Spleen (tissue), 13 donors: ENCODE measurements at places on chromosomes 3 and 15. TPM values are rescaled to one million over a fixed set of nuclear protein-coding genes. Genes with fewer than 3 reads are reported as not detected.
A peak's percentile ranks its signal among the peaks of the same experiment; 100 is the strongest.

DNA sequence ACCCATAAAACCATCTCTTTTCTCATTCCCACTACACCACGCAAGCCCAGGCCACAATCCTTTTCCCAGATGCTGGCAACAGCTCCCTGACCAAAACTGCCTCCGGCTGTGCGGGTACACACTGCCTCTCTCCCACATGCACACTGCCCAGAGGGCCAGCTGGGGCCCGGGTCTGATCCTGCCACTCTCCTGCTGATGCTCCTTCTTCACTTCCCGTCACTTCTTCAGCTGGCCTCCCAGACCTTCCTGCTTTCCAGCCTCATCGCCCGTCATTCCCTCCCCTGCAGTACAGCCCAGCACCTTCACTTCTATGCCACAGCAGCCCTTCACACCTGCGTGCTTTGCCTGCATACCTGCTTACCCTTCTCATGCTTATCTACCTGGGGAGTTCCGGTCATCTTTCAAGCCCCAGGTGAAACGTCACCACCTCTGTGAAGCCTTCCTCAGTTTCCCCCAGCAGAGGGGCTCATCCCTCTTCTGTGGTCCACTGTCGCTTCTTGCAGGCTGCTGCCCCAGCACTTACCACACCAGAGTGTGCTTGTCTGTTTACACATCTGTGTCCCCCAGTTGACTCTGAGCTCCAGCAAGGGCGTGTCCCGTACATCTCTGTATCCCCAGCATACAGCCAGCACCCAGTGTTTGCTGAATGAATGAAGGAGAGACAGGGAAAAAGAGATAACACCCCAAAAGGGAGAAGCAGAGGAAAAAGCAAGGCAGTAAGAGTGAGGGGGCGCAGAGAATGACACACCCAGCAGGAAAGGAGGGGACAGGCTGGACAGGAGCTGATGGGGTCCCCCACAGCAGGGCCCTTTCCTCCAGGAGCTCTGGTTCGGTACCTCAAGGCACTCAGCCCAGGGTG is 22.2 kb downstream of the GRAMD2A start:
- peak; percentile 28 for DNase-seq

DNA sequence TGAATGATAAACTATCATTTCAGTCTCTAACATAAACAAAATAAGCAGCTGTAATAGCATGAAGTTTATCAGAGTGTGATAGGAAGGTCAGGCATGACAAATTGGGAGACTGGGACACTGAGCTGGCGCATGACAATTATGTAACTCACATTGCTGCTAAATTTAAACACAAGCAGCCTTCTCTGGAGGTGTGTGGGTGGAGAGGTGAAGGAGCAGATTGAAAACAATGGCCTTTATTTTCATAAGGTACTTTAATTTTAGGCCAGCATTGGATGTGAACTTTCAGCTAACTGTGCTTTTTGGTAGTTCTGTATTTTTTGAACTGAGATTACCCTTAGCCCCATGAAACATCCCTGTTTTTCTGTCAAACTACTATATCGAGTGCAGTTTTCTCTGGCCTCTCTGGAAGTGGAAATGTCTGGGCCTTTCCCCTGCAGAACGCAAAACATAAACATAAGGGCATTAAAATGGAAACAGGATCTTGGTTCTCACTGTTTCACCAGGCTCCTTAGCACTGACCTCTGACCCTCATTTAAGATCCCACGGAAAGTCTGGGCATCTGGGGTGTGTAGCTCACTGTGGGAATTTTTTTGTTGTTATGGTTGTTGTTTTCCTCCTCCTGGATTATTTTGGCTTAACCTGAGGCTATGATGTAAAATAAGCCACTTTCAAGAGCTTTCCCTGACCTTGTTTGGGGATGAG is 160.1 kb upstream of the DPH6 start:
- no peak for DNase-seq

- DNase-seq, result no peak
Observed at GRCh38 chr15:63832620-63833019, 1.1 kb downstream of the HERC1 start.

DNA sequence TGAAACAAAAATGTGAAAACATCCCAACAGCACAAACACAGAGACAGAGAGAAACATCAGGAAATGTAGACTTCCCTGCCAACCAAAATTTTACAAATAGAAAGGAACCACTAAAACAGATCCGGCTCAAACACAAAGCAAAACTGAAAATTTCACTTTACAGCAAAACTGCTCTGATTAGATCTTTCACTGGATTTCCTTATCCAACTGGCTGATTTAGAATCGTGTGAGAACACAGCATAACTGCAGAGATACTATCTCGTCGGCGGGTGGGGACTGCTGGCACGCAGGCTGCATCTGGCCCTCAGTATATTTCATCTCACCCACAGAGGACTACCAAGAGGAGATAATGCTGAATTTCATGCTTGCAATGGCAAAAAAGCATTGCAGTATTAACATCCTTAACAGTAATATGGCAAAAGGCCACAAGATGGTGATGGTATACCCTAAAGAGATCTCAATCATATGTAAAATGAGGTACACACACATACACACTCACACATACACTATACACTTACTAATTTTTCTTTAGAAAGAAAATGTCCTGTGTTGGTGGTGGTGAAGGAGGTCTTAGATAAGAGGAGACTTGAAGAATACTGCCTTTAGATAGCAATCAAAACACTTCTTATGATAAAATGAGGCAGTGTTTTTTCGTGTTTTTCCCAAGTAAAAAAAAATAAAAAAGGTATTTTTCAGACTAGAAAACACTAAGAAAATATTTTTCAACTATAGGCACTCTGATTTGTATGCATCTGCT is 10.6 kb upstream of the LEO1 start:
- no peak for DNase-seq

DNA sequence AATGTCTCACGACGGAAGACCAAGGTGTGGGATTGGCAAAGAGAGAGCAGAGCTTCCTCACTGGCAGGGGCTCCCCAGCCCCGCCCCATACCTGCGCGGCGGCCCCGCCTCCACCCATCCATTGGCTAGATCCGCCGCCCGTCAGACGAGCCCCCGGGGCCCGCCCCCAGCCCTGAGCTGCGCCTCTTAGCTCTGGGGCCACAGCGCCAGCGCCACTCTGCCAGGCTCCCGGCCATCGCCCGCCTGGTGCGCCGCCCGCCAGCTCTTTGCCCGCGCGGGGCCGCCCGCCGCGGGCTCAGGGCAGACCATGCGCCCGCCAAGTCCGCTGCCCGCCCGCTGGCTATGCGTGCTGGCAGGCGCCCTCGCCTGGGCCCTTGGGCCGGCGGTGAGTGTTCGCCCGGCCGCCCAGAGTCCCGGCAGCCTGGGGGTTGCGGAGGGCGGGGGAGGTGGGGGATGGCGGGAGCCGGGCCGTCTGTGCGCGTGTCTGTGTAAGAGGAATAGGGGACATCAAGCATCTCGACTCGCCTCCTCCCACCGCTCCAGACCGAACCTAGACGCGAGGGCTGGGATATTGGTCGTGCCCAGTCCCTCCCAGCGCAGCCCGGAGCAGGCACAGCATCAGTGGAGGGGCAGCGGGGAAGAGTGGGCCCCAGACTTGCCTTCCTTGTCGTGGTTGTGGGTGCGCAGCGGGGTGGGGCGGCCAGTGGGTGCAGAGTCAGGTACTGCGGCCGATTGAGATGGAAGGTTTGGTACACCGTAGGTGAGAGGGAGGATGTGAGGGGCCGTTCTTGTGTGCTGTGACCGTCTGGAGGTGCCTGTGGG is at the start of gene VIPR1:
TSS of gene VIPR1 (plus strand) at position 215 of the 822 bp plus-strand sequence. CDS start at position 308, 93 bp downstream.
- DNase-seq, result peak; percentile 95

DNA sequence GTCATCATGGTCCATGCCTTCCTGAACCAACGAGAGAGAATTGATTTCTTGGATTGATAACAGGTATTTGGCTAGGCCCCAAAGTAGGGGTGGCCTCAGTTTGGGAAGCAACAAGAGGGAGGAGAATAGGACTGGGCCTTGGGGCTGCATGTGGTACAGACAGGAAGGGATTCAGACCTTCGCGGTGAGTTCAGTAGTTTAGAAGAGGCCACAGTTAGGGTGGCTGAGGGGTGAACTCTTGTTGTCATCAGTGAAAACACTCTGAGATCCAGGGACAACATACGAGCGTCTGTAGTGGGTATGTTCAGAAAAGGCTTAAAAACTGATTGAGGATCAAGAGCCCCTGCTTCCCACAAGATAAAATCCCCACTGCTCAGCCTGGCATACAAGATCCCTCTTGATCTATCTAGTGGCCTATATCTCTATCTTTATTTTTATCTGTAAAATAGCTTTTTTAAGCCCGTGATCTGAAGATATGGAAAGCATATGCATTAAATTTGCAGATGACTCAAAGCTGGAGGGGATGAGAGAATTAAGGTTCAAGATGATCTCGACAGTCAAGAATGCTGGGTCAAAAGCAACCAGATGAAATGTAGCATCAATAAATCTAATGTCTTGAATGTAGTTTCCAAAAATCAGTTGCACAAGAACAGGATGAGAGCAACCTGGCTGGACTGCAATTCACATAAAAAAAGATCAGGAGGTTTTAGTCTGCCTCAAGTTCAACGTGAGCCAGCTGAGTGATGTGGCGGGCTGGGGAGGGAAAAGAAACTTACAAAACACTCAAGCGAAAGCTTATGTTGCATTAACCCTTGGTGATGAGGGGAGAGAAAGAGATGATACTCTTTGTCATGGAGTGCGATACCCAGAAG is 221.1 kb upstream of the TLE3 start:
- DNase-seq, result no peak

ITPKA gene
- not detected for total RNA-seq

- DNase-seq, result no peak
Observed at GRCh38 chr15:27271258-27271657, 300.3 kb downstream of the GABRG3 start.

DNA sequence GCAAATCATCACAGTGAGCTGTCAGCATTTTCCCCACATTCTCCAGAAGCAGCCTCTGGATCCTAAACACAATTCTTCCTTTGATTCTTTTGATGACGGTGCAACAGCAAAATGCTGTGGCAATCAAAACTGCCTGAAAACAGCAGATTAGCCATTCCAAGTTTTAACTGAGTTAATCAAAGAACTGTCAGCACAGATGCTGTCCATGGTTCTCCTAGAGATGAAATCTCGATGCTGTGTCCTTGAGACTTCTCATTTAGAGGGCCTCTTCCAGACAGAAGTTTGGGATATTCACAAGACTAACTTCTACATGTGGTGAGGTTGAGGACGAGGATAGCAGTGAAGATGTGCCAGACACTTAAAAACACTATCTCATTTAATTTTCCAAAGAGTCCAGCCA is 50.4 kb upstream of the GYG1 start:
- no peak for DNase-seq

DNA sequence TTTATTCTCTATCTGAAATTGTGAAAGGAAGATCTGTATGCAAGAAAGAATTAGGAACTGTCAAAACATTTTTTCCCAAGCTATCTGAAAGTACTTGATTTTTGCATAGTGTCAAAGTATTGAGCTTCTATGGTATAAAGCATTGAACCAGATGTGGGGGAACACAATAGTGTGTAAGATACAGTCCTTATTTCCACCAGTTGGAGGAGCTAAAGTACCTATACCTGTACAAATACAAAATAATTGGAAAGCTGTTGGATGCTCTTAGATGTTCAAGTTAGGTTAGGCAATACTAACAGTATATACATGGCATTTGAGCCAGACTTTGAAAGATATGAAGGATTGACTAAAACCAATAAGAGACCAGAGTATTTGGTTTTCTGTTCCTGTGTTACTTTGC is 148.4 kb downstream of the B3GALNT1 start:
- DNase-seq, result no peak

MESP2 gene
- not detected for total RNA-seq

- no peak for DNase-seq
Observed at GRCh38 chr15:28984421-28985315, 98.9 kb downstream of the APBA2 start.

DNA sequence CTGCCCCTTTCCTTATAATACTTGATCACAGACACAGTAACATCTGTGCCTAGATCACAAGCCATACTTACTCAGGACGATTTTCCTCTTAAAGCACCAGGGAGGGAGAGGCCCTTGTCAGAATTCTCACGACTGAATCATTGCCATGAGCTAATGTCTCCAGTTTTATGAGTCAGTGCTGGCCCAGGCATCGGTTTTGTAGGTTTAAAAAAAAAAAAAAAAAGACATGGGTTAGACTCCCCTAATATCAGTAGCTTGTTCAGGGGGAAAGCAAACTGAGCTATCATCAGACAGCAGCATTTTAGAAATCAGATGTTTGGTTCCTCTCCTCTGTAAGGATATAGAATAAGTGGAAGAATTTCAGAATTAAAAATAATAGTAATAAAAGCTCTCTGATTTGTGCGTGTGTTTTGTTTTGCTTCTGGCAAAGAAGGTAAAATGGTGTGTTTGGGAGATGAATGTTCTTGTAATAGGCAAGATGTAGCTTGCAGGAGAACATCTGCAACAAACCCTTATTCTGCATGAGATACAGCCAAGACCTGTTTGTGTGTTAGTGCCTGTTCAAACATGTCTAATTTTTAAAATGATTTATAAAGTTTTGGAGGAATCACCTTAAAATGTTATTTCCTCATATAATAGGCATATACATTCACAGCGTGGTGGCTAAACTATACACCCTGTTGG is 193.6 kb downstream of the TP63 start:
- no peak for DNase-seq

GRCh38 chr15:96067677-96068076 is 262.8 kb upstream of the NR2F2 start:
- no peak for DNase-seq

ANKRD63 gene
- total RNA-seq, result not detected

- no peak for DNase-seq
Observed at GRCh38 chr15:65551183-65551582, 20.9 kb downstream of the HACD3 start.

DNA sequence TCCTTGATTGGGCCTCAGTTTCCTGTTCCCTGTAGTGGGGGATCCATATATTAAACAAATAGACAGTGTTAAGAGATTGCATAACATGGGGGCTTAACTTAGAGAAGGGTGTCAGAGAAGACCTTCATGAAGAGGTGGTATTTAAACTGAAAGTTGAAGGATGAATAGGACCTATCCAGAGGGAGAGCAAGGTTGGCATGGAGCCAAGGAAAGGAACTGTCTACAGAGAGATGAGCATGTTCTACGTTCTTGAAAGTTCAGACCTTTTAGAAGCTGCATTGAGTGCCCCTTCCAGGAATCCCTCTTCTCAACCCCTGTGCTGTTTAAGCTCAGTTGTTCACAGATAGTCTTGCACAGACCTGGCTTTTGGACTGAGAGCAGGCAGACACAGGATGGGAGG is 2.4 kb downstream of the HTD2 start:
- no peak for DNase-seq

DNA sequence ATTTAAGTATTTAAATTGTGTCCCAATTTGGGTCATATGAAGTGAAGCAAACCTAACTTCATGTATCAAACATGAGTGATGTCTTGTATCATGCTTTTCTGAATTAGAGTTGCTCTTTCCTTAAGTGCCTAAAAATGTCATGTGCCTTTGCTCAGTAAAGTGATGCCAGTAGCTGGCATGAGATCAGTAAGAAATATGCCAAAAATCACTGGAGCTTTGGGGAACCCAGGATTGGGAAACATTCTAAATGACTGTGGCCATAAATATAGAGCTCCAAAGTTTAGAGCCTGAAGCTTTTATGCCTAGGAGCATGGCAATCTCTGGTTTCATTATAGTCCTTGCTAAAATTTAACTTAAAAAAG is 33.8 kb downstream of the RBMS3 start:
- DNase-seq, result no peak

FAM107A gene
- total RNA-seq, result 30.5 TPM
